WTC11 (cell line): ENCODE measurements at places on chromosomes 2 and 18. TPM values are rescaled to one million over a fixed set of nuclear protein-coding genes. Genes with fewer than 3 reads are reported as not detected.

DNA sequence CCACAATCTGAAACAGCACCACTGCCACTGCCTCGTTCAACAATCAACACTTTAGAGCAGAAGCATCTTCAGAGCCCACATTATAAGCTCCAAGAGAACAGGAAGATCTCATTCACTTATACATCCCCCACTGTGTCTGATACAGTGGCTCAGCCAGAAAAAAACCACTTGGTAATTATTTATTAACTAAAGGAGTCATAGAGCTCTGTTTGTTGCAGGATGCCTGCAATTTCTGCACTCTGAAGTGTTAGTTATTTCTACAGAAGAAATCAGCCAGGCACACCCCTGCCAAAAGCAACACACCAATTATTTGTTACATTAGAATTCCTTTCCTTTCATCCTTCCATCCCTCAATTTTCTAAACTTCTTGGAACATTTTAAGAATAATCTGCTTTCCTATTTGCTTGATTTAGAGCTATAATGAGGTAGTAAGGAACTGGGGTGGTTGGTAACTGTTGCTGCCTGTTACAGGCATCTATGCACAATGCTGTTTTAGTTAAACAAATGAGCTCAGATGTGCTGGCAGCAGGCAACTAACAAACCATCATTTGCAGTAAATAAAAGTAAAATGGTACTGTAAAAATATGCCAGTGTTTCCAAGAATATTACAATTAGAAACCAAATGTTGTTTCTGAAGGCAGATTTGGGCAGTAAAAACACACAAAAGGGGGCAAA is 59.9 kb downstream of the DYM start:
- H3K4me3 ChIP-seq, result no peak overlapping the region
- peaks cover 23% of the 10 kb centered on the region for H3K4me1 ChIP-seq
- H3K27me3 ChIP-seq, result no peaks in the 10 kb centered on the region
- H3K36me3 ChIP-seq, result no peaks in the 10 kb centered on the region
- H3K27ac ChIP-seq, result no peak overlapping the region

- no peak overlapping the region for H3K4me3 ChIP-seq
- H3K4me1 ChIP-seq, result peaks cover 19% of the 10 kb centered on the region
- H3K27ac ChIP-seq, result no peak overlapping the region
- H3K27me3 ChIP-seq, result peaks cover 19% of the 10 kb centered on the region
- H3K36me3 ChIP-seq, result no peaks in the 10 kb centered on the region
- DNase-seq, result no peak
Measured at GRCh38 chr18:48004577-48004976, 74.1 kb upstream of the SMAD2 start.

DNA sequence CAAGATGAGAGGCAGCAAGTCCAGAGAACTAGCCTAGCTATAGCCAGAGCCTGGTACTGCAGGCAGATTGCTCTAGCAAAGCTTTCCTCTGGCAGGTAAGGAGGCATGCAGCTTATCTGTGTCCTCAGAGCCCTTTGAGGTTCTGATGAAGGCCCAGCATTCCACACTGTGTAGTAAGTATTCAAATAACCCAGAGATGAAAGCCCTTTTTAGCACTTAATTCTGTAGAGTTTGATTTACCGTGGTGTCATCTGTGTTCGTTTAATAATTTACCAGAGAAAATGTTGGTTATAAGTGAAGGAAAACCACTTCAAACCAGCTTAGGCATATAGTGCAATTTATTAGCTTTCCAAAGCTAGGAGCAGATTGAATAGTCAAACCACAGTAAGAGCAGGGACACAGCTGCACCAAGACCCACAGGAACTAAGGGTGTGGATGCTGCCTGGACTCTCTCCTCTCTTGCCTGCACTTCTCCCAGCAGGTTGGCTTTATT is 226.6 kb downstream of the BABAM2 start:
- no peaks in the 10 kb centered on the region for H3K27me3 ChIP-seq
- no peaks in the 10 kb centered on the region for H3K4me1 ChIP-seq
- H3K4me3 ChIP-seq, result no peak overlapping the region

The MC4R gene
- total RNA-seq, result 0.16 TPM in 1 of 3 replicates, not detected in the others

The ACTG2 gene
- 1.4 to 2.7 TPM (median 1.8 TPM) in 3 replicates for total RNA-seq

The FEV gene
- total RNA-seq, result not detected in 3 replicates

The HES6 gene
- 52.1 to 63.9 TPM (median 63.4 TPM) in 3 replicates for total RNA-seq

The CD226 gene
- 0.23 to 0.55 TPM (median 0.24 TPM) in 3 replicates for total RNA-seq
